ENCODE measurements at places on chromosomes 6 and 20.
A peak's percentile ranks its signal among the peaks of the same experiment; 100 is the strongest.

- no peak for DNase-seq
Observed at GRCh38 chr6:149929422-149929821, 6.5 kb upstream of the RAET1G start.

GRCh38 chr6:118896339-118897136, 2.6 kb downstream of the ASF1A start:
- DNase-seq, result no peak

DNA sequence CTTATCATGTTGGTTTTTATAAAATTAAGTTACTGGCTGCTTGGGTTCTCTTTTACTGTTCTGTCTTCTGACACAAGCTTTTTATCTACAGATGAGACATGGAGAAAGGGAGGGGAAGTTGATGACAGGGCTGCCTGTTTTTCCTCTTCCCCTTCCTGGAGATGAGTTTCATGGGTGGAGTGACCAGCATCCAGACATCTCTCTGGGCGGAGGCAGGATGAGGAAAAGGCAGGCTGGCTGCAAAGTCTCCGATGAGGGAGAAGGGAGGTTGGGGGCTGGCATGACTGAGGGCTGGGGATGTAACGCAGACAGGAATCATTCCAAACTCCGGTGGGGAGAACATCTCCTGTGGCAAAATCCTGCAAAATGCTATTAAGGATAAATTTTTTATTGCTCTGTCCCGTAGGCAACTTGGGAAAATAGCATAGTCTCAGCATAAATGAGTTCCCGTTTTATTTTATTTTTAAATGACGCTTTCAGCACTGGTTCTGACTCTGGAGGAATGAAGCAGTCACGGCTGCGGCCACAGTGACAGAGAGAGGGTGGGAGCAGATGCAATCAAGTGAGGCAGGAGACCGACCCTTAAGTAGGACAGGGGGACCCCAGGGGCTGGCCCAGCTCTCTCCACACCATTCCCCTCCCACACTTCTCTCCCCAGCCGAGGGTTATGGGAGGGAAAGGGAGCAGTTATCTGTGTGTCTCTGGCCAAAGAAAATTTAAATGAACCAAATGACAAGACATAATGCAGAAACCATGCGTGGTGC, 108.8 kb upstream of the PMEPA1 start:
- no peak for DNase-seq

DNA sequence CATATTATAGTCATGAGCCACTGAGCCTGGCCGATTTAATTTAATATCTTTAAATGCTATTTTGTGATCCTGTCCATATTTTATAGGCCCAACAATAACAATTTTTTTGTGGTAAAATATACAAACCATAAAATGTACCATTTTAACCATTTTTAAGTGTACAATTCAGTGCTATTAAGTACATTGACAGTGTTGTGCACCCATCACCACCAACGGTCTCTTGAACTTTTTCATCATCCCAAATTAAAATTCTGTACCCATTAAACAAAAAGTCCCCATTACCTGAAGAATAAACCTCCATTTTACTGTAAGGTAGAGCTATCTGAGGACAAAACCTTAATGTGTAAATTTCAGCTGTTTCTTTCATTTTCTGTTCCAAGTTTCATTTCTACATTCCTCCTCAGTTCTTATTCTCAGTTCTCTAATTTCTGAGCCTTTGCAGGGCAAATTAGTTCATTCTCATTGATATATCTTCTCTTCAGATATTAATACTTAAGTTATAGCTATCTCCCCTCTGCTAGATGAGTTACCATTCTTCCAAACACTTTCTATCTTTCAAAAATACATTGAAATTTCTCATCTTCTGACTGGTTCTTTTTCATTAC, 10.3 kb downstream of the MTO1 start:
- DNase-seq, result no peak

GRCh38 chr6:41705311-41705995, 30.0 kb downstream of the TFEB start:
- DNase-seq, result no peak

GRCh38 chr6:50823094-50823920, 4.6 kb downstream of the TFAP2B start:
- no peak for DNase-seq

DNA sequence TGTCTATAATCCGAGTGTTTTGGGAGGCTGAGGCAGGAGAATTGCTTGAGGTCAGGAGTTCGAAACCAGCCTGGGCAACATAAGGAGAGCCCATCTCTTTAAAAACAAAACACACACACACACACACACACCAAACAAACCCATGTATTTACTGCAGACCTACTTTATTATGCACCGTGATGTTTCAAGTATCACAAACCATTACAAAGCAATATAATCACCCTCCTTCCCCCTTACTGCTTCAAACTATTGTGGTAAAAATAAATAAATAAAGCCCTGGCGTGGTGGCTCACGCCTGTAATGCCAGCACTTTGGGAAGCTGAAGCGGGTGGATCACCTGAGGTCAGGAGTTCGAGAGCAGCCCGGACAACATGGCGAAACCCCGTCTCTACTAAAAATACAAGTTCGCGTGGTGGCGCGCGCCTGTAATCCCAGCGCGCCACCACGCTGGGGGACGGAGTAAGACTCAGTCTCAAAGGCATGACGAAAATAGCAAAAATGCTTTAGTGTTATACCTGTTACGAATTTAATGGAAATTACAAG, 1.5 kb downstream of the TBCC start:
- no peak for DNase-seq

DNA sequence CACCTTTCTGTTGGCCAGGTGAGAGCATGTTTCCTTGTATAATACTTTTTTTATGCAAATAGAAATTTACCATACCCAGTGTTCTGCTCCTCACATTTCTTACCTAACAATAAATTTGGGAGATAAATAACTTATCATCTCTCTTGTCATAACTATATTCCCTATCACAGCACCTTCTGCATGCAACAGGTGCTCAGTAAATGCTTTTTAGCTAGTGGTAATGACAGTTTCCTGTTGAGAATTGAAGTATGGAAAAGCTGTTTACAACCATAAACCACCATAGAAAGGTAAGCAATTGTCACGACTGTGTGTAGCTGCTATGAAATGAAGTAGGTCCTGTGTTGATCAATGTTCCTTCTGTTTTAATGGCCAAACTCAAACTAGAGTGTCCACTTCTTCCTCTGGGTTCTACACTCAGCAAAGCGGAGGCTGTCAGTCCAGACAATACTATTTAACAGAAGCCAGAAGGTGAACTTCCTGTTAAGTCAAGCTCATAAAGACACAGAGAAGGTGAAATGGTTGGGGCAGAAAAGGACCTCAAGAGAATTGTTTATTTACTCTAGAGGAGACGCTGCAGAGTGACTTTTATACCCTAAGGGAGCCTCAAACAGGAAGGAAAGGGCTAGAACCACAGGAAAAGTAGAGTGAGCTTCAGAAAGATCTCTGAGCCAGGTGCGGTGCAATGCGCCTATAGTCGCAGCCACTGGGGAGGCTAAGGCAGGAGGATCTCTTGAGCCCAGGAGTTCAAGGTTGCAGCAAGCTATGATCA, 84.0 kb upstream of the SLC22A16 start:
- DNase-seq, result no peak

DNA sequence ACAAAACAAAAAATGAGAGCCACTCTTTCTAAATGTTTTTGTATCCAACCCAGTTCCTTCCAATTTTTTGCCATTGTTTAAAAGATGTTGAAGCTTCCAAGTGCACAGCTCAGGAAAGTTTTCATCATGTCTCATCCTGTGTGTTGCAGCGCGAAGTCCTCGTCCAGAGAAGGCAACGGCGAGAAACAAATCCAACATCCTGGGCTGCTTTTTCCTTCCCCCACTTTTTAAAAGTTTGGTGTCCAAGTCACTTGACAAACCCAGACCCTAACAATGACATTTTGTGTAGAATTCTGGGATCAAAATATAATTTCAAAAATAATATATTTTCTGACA, 92.3 kb downstream of the ANKRD60 start:
- DNase-seq, result no peak

- no peak for DNase-seq
Observed at GRCh38 chr6:130622142-130622541, 205.1 kb upstream of the SMLR1 start.

DNA sequence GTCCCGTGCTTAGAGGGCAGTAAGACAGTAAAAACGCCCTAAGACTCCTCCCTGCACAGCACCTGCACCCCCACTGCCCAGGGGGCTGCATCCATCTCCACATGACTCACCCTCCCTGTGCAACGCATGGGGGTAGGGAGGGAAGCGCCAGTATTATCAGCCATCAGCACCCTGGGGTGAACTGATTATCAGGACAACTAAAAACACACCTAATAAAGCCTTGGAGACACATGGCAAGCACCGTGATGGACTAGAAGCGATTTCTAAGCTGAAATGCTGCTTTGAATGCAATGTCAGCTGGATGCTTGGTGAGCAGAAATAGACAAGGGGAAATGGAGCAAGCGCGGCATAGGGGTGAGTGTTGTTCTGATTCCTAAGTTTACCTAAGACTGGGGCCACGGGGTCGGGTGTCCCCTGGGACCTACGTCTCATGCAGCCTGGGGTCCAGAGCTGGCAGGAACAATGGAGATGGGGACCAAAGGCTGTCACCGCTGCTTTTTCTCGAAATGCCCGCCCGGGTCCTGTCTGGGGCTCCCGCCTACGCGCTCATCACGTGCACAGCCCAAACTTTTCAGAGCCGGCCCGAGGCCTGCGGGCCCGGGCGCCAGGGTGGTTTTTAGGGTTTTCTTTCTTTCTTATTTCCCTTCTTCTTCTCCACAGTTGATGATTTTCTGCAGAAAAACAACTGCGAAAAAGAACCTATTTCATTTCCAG, 702 bp upstream of the TNFAIP3 start:
- peak; percentile 88 for DNase-seq

DNA sequence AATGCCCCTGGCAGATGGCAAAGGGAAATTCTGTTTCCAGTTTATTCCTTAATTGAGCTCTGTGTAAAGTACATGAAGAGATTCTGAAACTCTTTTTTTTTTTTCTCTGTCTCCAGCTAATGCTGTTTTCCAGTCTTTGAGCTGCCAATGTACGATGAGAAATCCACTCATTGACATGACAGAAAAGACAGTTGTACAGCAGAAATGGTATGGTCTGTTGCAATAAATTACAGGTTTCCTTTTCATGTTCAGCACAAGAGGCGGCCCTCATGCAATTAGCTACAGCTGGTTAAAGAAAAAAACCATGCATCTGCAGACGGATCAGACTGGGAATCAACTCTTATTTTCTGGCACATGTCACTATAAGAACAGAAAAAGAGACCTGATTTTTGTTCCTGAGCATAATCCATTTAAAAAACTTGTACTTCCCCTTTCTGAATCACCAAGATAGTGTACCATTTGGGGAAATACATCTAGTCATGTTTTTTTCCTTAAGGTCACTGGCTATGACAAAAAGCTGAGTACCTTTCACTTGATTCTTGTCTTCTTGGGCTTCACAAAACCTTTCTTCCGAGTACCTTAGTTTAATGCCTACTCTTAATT, 289.8 kb upstream of the PREP start:
- DNase-seq, result no peak

- DNase-seq, result no peak
Observed at GRCh38 chr6:162856885-162857284, 129.1 kb downstream of the PACRG start.

DNA sequence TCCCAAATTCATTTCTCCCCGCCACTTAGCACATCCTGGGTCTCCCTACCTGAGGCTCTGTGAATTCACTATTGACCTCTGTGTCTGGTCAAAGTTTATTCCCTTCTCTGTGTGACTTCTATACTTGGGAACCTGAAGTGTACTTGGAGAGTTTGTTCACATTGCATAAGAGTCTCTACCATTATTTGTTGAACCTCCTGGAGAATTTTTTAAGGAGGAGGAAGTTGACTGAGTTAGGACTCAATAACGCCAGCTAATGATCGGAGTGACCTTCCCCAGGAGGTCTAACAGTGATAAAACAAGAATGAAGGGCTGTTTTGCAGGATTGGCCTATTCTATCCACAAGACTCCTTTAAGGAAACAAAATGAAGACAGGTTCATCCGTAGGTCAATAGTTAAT, 23.6 kb downstream of the STMND1 start:
- DNase-seq, result no peak

- no peak for DNase-seq
Observed at GRCh38 chr20:52160049-52160570, 31.5 kb downstream of the ZFP64 start.

DNA sequence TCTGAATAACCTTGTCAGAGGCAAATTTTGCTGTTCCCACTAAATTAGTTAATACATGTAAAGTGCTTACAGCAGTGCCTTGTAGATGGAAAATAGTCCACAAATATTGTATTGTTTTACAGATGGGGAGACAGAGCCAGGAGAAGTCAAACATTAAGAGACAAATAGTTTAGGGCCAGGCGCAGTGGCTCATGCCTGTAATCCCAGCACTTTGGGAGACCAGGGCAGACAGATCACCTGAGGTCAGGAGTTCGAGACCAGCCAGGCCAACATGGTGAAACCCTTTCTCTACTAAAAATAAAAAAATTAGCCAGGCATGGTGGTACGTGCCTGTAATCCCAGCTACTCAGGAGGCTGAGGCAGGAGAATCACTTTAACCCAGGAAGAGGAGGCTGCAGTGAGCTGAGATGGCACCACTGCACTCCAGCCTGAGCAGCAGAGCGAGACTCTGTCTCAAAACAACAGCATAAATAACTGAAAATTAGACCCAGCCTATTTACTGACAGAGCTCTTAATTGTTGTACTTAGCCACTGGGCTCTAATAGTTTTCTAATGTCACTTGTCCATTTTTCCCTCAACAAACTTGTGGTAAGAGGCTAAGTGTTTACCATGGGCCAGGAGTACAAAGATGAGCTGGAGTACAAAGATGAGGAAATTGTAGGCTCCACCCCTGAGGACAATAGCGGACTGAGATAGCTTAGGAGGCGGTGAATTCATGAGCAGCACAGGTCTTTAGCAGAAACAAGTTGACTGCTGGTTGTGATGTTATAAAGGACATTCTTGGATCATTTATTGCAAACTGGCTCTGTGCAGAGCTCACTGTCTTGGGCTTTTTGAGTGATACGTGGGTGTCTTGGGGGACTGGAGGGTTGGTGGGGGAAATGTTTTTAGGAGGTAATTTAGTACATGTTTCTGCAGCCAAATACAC, 6.4 kb downstream of the ZSWIM3 start:
- DNase-seq, result no peak

DNA sequence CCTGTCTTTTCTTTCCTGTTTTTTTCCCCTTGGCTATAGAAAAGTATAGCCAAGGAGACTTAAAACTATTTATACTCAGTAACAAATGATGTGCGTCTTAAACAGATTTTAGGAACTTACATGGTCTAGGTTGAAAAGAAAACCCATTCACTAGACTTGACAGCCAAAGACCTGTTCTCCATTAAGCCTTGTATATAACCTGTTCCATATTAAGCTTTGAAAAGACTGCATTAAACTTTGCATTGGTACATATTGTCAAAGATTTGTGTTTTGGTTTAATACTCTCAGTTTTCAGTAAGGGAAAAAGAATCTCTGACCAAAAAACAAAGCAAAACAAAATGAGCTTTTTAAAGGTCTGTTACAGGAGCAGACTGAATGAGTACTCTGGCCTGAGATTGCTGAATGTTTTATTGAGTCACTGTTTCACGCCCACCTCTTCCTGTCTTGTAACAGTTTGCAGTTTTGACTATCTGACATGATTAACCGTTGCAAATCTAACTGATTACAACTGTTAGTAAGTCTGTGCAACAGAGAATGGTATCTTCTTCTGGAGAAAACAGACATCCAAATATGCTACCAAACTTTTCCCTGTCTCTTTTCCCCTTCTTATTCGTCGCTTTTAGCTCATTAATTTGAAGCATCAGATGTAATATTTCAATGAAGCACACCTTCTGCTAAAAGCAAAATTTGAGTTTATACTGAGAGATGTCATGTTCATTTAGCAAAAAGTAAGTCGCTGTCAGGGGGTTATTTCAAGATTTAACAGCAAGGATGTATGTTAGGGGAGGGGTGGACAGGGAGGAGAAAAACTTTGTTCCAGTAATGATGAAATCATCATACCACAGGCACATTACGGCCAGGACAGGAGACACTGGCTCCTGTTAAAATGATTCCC, 59.1 kb upstream of the SUPT3H start:
- DNase-seq, result peak; percentile 31

Measured in stimulated activated naive CD4-positive, alpha-beta T cell treated with Interleukin-2 at 50 U/mL for 16 hours (primary cell).